PC-9 (cell line): ENCODE measurements at places on chromosomes 3 and 15. TPM values are rescaled to one million over a fixed set of nuclear protein-coding genes. Genes with fewer than 3 reads are reported as not detected.

DNA sequence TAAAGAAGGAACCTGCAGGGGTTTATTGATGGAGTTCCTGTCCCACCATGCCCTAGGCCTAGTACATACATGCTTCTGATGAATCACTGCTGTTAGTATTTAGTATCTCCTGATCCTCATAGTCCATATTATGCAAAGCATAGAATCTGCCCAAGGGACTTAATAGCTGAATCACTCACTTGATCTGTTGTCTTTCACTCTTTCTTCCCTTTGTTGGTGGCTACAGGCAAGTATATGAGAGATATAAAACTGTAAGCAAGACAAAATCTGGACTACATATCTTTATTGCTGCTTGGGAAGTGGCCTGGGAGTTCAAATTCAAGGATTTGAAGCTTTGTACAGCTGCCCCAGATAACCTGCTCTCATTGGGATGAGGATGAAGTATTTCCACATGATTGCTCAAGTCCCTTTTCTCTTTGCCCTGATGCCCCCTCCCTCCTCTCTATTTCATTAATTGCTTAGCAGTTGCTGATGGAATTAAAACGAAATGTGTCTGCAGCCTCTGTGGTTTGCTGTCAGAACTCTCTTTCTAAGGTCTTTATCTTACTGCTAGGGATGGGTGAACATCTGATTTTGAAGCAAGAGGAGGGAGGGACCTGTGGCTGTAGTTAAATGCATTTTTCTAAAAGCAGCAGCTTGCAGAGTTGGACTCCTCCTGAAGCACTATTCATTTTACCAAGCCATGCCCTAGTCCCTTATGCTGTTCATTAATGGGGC lies 114.1 kb downstream of the ZNF609 start:
- H3K4me3 ChIP-seq: no peak overlapping the region
- no peak overlapping the region for H3K27ac ChIP-seq
- H3K27me3 ChIP-seq: no peaks in the 10 kb centered on the region
- no peaks in the 10 kb centered on the region for H3K36me3 ChIP-seq
- peaks cover 7% of the 10 kb centered on the region; the same call in 1 of the 2 replicates for H3K4me1 ChIP-seq

- DNase-seq: peak; percentile 99
- H3K36me3 ChIP-seq: peaks cover 12% of the 10 kb centered on the region; the same call in 1 of the 2 replicates
- H3K4me1 ChIP-seq: peaks cover 33% of the 10 kb centered on the region
- peak within 1 kb of the TSS; percentile 67 for H3K27ac ChIP-seq
These were observed at the start of gene RIOX2 for GRCh38 chr3:97971679-97972567. Gene RIOX2 (minus strand): TSS chr3:97972431. CDS start chr3:97967593, 4,838 bp downstream.

DNA sequence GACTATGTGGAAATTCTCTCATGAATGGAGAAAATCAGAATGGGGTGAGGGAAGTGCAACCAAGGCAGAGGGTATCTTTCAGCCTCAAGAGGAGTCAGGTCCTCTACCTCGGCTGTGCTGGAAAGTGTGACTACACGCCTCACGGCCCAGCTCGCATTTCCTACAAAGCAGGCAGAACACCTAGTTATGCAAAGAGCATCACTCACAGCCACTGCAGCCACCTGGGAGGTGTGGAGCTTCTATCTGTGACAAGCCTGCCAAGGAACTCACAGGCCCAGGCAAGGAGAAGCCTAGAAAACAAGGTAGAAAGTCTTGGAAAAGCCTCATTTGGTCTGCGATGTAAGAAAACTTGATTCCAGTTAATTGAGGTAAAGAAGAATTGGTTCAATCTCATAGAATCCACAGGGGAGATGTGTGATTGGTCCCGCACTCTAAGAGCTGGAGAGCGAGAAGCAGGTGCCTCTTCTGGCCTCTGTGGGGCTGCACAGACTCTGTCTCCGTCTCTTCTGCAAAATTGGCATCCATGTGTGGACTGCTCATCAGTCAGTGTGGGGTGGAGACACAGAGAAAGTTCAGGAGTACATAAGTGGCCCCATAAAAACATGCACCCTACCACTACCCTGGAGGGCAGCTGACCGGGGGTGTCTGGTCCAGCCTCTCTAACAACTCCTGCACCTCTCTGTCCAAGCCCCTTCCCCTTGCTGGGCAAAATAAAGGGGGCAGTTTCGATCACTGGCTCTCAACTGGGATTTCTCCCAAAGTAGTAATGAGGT lies 76.8 kb downstream of the TAMM41 start:
- peak overlapping the region; percentile 25; the same call in 1 of the 2 replicates for H3K4me3 ChIP-seq
- H3K27ac ChIP-seq: peak overlapping the region; percentile 96
- H3K4me1 ChIP-seq: peaks cover 52% of the 10 kb centered on the region
- DNase-seq: no peak

- H3K4me1 ChIP-seq: no peaks in the 10 kb centered on the region
- H3K27ac ChIP-seq: no peak overlapping the region
- no peaks in the 10 kb centered on the region for H3K36me3 ChIP-seq
- DNase-seq: no peak
These were observed 34.1 kb upstream of the NMD3 start for GRCh38 chr3:161187046-161187445.

GRCh38 chr3:11953350-11953749 lies 50.8 kb upstream of the SYN2 start:
- H3K4me3 ChIP-seq: no peak overlapping the region
- H3K27me3 ChIP-seq: peaks cover 84% of the 10 kb centered on the region
- no peak for DNase-seq
- no peak overlapping the region for H3K27ac ChIP-seq
- H3K36me3 ChIP-seq: no peaks in the 10 kb centered on the region
- H3K4me1 ChIP-seq: no peaks in the 10 kb centered on the region

- no peaks in the 10 kb centered on the region for H3K27me3 ChIP-seq
- peaks cover 37% of the 10 kb centered on the region for H3K4me1 ChIP-seq
- DNase-seq: no peak
- H3K4me3 ChIP-seq: no peak overlapping the region
These were observed 40.8 kb downstream of the TMEM45A start for GRCh38 chr3:100533176-100533575.

- no peak for DNase-seq
- H3K36me3 ChIP-seq: peaks cover 3% of the 10 kb centered on the region; the same call in 1 of the 2 replicates
- no peak overlapping the region for H3K4me3 ChIP-seq
- H3K27me3 ChIP-seq: no peaks in the 10 kb centered on the region
- H3K27ac ChIP-seq: no peak overlapping the region
These were observed 146.0 kb upstream of the TNIK start for GRCh38 chr3:171606151-171606751.

ZNF660 gene
- total RNA-seq: 1.0 and 1.2 TPM in 2 replicates

- peaks cover 4% of the 10 kb centered on the region; the same call in 1 of the 2 replicates for H3K4me1 ChIP-seq
- DNase-seq: peak; percentile 49
- no peak overlapping the region for H3K27ac ChIP-seq
- H3K27me3 ChIP-seq: 0 out of 2 replicates have a peak, but pooled peaks cover 4% of the 10 kb centered on the region
- no peak overlapping the region for H3K4me3 ChIP-seq
- no peaks in the 10 kb centered on the region for H3K36me3 ChIP-seq
These were observed 4.6 kb upstream of the TSPAN3 start for GRCh38 chr15:77075528-77075927.

DNA sequence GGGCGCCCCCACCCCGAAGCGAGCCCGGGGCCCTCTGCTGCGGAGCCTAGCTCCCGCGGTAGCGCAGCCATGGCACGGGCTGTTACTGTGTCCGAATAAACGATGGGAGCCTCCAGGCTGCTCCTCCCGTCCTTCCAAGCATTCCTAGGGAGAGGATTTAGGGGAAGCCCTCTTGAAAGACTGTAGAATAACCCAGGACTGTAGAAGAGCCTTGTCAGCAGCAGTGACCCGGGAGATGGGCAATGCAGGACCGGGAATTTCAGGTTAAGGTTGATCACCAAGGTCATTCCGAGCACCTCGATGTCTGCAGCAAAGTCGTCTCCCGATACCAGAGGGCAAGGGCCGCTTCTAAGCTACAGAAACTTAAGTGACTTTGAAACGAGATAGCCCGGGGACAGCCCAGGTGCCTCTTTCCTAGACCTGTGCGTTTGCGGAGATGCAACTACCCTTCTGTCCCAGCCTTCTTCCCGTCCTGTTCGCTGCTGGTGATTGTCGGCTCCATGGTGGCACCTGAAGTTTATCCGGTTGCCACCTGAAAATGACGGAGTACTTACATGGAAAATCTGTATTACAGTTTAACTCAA lies 753 bp upstream of the MYO5A start:
- no peaks in the 10 kb centered on the region for H3K27me3 ChIP-seq
- no peaks in the 10 kb centered on the region for H3K36me3 ChIP-seq
- H3K4me3 ChIP-seq: peak overlapping the region; percentile 68; the same call in 1 of the 2 replicates
- DNase-seq: no peak

DNA sequence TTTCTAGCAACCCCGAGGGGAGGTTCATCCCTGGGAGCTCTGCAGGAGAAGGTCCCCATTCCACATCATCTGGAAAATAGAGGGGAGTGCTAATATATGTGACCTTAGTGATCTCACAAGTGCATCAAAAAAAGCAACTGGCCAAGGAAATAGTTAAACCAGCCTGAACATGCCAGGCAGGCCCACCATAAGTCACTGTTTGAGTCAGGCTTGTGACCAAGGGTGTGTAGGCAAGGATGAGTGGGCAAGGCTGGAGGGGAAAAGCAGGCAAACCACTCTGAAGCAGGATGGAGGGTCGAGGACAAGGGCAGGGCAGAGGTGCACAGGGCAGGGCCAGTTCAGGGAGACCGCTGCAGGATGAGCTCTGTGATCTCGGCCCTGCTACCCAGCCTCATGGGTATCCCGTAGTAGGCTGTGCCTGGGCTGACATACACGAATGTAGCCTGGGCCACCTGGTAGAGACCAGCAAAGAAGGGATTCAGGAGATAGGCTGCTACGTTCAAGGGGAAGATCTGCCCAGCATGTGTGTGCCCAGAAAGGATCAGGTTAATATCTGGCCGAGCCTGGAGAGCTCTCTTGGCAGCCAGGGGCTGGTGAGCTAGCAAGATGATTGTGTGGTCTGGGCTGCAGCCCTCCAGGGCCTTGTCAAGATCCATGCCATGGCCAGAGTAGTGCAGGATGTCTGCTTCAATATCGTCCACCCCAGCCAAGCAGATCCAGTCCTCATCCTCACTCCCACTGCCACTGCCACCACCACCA lies 4.3 kb downstream of the GLB1 start:
- DNase-seq: no peak
- peaks cover 4% of the 10 kb centered on the region; the same call in 1 of the 2 replicates for H3K4me1 ChIP-seq
- H3K36me3 ChIP-seq: no peaks in the 10 kb centered on the region
- H3K4me3 ChIP-seq: no peak overlapping the region
- no peaks in the 10 kb centered on the region for H3K27me3 ChIP-seq

- H3K27ac ChIP-seq: no peak overlapping the region
- H3K4me1 ChIP-seq: no peaks in the 10 kb centered on the region
- no peaks in the 10 kb centered on the region for H3K27me3 ChIP-seq
- no peak overlapping the region for H3K4me3 ChIP-seq
- H3K36me3 ChIP-seq: no peaks in the 10 kb centered on the region
These were observed 145.8 kb upstream of the NECTIN3 start for GRCh38 chr3:110925798-110926197.

DNA sequence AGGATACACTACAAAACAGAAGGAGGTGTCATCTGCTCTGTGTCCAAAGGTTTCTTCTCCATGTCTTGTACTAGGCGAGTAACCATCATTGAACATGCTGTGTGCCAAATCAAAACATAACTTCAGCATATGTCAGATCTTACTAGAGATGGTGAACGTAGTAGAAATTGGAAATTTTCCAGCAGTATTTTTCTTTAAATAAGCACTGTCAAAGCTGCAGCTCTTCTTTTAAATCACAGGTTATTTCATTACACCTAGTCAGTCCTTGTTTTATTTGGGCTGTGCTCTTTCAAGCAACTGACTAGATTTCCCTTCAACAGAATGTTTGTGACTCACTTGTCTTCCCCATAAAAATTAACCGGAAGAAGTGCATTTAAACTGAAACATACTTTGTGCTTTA lies 46.5 kb downstream of the MSL2 start:
- no peak for DNase-seq
- no peaks in the 10 kb centered on the region for H3K27me3 ChIP-seq
- no peak overlapping the region for H3K27ac ChIP-seq

DNA sequence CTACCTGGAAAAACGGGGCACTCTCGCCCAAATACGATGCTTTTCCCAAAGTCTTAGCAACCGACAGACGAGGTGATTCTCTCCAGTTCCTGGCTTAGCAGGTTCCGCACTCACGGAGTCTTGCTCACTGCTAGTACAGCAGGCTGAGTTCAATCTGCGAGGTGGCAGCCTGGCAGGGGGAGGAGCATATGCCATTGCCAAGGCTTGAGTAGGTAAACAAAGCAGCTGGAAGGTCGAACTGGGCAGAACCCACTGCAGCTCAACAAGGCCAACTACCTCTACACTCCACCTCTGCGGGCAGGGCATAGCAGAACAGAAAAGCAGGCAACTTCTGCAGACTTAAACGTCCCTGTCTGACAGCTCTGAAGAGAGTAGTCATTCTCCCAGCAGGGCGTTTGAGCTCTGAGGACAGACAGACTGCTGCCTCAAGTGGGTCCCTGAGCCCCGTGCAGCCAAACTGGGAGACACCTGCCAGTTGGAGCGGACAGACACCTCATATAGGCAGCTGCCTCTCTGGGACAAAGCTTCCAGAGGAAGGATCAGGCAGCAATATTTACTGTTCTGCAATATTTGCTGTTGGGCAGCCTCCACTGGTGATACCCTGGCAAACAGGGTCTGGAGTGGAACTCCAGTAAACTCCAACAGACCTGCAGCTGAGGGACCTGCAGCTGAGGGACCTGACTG lies 73.4 kb upstream of the CADM2 start:
- no peak for DNase-seq
- no peaks in the 10 kb centered on the region for H3K36me3 ChIP-seq
- H3K27me3 ChIP-seq: no peaks in the 10 kb centered on the region

SIDT1 gene
- 1.2 and 3.3 TPM in 2 replicates for total RNA-seq

GRCh38 chr3:157063926-157064325 lies 96.0 kb downstream of the CCNL1 start:
- no peak overlapping the region for H3K4me3 ChIP-seq
- H3K36me3 ChIP-seq: no peaks in the 10 kb centered on the region
- no peaks in the 10 kb centered on the region for H3K27me3 ChIP-seq
- H3K27ac ChIP-seq: no peak overlapping the region
- DNase-seq: no peak

PLSCR2 gene
- not detected in 2 replicates for total RNA-seq

DNA sequence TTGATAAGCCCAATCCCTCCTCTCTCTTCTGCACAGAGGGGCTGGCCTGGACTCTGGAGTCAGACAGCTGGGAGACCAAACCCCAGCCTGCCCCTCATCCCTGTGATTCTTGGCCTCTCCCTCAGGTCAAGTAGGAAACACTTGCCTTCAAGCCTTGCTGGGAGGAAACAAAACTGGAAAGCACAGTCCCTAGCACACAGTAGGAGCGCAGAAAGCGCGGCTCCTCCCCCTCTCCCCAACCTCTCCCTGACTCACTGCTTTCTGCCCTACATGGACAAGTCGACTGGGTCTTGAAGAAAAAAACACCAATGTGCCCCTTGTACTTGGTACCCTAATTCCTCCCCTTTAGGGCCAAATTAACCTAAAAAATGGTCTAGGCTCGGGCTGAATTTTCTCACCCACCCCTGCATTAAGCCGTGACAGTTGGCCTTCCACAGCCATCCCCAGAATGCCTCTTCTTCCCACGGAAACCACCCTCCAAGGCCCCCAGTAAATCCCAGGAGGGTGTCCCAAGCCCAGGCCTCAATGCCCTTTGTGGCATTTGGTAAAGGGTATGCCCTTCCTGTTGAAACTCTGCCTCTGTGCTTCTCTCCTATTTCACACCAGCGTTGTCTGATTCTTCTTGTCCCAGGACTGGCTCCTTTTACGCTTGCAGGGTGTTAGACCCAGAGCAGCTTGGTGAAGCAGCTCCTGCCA lies 11.3 kb upstream of the RAF1 start:
- H3K36me3 ChIP-seq: no peaks in the 10 kb centered on the region
- H3K4me1 ChIP-seq: peaks cover 29% of the 10 kb centered on the region
- no peak for DNase-seq
- no peaks in the 10 kb centered on the region for H3K27me3 ChIP-seq
- no peak overlapping the region for H3K27ac ChIP-seq
